ENCODE measurements at places on chromosomes 12 and 14.

GRCh38 chr12:26011099-26011498, 52.6 kb downstream of the RASSF8 start:
- DNase-seq = no peak

DNA sequence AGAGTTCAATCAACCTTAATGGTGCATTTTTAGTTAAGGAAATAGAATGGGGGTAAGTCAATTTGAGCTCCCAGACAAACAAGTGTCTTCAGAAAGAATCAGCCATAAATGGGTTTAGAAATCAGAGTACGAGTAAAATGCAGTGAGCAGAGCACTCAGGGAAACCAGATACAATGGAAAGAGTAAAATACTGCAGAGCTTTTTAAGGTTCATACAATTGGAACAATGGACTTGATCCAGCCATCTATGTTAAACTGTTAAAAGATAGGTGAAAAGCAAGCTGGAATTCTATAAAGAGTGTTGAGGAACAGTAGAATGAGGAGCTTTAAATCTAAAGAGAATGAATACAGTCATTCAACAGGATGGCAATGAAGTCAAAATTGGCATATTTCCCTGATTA, 23.8 kb upstream of the PCNX4 start:
- no peak for DNase-seq

DNA sequence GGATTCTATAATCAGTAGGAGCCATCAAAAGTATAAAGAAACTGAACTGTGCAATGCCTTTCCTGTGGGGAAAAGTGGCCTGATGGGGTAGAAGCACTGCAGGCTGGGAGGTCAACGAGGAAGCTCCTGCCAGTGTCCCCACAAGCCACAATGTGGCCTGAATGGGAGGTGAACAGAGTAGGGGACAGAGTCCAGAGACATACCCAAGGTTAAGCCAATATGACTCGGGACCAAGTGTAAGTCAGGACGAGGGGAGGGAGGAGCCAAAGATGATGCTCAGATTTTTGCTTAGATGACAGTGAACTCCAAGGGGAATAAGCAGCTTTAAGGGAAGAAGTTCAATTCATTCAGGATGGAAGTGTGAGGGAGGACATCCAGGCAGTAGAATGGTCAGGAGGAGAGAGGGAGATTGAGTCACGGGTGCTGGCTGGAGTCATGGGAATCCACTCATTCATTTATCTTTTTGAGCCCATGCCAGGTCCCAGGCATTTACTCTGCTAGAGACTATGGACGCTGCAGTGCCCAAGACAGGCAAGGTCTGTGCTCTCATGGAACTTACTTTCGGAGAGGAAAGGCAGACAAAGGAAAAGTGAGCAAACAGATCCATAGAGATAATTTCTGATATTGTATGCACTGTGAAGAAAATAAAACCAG, 29.1 kb downstream of the DPF3 start:
- DNase-seq = no peak

DNA sequence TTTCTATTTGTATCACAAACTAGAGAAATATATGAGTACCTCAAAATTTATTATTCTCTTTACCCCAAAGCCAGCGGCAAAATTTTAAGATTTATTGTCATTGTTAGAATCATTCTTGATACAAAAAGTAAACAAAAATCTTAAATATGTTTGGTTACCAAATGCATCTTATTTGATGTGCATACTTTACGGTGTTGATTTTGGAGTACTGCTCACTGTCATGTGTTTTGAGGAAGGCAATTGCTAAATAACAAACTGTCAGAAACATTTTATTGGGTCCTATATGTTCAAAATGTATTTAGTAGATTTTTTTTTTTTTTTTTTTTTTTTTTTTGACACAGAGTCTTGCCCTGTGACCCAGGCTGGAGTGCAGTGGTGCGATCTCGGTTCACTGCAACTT, 124.9 kb downstream of the PTPRR start:
- DNase-seq = no peak

GRCh38 chr12:126663304-126664094, 1598.3 kb downstream of the AACS start:
- DNase-seq = no peak

Data from activated naive CD4-positive, alpha-beta T cell (primary cell).